ENCODE measurements at places on chromosomes 6 and 20.
A peak's percentile ranks its signal among the peaks of the same experiment; 100 is the strongest.

- DNase-seq: no peak
Measured at GRCh38 chr6:20877008-20877937, 343.0 kb downstream of the CDKAL1 start.

DNA sequence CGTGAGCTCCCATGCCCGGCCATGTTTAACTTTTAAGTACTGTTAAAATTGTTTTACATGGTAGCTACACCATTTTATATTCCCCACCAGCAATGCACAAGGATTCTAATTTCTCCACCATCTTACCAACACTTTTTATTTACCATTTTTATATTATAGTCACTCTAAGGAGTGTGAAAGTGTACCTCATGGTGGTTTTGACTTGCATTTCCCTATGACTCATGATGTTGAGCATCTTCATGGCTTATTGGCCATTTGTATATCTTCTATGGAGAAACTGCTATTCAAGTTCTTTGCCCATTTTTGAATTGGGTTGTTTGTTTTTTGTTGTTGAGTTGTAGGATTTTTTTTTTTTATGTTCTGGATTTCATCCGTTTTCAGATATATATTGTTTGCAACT, 15.6 kb upstream of the BPHL start:
- no peak for DNase-seq

- DNase-seq: no peak
Measured at GRCh38 chr6:38799529-38800184, 84.5 kb downstream of the DNAH8 start.

GRCh38 chr6:43508481-43509141, 1.5 kb downstream of the LRRC73 start:
- no peak for DNase-seq

GRCh38 chr6:15465212-15465611, 197.6 kb downstream of the DTNBP1 start:
- no peak for DNase-seq

GRCh38 chr6:30152910-30153610, 8.0 kb downstream of the TRIM10 start:
- no peak for DNase-seq

GRCh38 chr6:47581591-47581990, 104.0 kb downstream of the CD2AP start:
- DNase-seq: no peak

GRCh38 chr6:135087803-135088202, 33.2 kb upstream of the HBS1L start:
- no peak for DNase-seq

DNA sequence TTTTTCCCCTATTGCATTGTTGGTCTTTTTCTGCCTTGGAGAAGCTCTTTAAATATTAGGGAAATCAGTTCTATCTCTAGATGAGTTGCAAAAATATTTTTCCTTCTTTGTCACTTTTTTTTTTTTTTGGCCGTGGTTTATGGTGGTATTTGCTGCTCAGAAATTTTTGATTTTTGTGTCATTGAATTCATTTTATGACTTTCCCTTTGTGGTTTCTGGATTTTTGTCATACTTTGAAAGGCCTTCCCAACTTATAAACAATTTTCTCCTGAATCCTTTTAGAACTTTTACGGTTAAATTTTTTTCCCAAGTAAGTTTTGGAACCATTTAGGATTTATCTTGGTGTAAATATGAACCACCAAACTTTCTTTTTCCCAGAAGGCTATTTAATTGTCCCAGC, 145.6 kb downstream of the GJA10 start:
- DNase-seq: no peak

DNA sequence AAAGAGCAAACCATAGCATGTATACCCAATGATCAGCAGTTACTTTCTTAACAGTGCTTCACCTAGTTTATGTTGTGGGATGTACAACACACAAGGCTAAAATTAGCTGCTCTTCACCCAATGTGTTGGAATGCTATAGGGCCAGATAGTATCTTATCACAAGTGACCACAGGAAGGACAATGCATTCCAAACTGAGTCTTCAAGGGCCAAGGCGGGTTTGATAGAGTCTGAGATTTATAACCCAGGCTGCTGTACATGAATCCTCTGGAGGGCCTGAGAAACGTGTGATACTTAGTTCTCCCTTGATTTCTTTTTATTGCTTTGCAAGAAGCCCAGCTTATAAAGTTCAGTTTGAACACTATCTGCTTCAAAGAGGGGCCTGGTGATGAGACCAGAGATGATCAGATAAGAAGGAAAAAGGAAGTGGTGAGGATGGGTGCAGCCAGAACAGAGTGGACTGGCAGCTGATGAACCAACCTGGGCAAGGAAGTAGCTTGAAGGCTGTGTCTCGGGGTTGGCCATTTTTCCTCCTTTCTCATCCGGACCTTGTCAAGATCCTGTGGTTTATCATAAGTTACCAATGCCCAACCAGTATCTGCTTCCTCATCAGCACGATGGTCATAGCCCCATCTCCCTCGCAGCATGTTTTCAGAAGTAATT, 62.2 kb upstream of the BMP2 start:
- no peak for DNase-seq

DNA sequence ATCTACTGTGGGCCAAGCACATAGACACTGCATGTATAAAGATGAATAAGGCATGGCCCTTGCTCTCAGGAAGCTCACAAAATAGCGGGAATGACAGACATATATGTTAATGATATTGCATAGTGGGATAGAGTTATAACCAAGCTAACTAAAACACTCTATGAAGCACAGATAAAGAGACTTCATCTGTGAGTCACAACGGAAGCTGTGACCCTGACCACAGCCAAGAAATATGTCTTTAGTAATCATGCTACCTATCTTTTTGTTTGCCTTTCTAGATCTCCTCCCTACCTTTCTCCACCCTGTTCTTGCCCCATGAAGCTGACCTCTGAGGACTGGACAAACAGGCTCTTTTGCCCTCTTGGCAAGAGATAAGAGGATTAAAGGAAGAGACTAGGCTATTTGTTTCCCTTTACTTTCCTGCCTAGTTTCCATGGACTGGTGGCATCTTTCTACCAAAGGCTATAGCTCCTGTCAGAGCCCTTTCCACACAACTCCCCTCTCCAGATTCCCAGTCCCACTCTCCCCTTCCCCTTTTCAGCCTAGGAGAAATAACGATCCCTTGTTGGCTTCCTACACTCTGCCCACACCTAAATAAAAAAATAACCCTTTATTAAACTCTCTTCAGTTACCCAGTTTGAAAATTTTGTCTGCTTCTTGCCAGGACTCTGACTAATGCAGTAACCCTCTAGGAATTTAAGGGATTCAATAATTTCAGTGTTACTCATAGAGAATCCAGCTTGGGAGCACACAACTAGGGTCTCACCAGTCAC, 504.9 kb upstream of the MARCKS start:
- DNase-seq: no peak

GRCh38 chr6:94372229-94372628, 952.9 kb upstream of the EPHA7 start:
- DNase-seq: no peak

DNA sequence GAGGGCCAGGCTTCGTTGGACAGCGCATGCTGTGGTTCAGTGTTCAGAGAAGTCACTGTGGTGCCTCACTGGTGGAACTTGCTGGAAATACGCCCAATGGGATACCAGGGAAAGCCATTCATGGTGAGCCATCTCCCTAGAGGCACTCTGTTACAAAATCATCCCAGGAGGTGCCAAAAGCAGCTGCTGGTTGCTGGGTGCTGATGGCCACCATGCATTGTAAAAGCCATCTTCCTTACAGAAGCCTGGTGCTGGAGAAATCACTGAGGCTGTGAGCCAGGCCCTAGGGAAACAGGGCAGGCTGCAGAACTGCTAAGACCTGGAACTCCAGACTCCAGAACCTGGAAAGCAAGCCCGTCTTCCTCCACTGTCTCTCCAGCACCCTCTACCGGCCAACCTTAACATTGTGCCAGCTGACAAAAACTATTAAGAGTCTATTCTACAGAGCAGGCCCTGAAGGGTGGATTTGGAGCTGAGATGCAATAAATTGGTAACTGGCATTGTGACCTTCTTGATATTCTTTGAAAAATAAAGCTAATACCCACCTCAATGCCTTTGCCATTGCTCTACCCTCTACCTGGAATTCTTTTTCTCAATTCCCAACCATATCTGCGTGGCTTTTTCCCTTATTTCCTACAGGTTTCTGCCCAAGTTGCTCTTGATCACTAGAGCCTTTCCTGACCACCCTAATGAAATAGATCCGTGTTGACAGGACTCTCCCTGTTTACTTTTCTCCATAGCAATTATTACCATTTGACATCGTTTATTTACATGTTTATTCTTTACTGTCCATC, 18.5 kb downstream of the SNRPB start:
- DNase-seq: peak; percentile 45

DNA sequence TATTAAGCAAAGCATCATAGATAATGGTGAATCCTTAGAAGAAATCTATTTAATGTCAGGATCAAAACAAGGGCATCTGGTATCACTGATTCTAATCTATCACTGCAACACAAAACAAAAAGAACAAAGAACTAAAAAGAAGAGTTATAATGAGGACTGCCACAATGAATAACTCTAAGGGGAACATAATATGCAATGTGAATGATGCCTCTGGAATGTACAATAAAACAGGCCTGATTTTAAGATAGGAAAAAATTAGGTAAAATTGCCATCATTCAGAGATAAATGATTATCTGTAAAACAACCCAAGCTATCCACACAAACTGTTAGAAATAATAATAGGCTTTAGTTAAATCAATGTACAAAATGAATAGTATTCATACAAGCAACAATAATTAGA, 936.7 kb upstream of the CITED2 start:
- DNase-seq: no peak

DNA sequence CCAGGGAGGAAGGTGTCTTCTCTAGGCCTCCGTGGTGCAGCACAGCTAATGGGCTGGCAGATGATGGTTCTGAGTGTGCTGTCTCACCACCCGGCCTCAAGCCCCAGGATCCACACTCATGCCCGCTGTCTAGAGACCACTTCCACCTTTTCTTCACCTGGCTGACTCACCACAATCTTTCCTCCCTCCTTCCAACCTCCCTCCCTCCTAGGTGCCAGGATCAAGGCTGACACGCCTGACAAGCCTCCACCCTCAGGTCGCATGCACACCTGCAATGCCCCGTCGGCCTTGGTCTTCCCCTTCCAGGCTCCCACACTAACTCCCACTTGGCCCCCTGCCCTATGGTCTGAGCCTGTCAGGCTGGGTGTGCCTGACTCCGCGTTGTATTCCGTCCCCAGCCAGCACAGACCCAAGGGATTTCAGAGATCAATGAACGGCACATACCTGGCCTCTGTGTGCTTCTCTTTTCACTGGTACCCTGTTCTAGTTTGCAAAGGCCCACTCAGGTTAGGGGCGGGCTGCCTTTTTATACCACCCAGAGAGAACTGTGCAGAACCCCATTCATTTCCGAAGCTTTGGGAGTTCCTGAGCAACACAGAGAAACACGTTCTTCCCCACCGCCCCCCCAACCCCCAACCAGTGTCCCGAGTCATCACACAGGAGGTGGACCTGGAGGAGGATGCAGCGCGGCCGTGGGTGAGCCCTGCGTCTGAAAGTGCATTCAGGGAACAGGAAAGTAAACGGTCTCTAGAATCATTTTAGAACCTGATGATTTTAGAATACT, 39.3 kb downstream of the PMEPA1 start:
- no peak for DNase-seq

DNA sequence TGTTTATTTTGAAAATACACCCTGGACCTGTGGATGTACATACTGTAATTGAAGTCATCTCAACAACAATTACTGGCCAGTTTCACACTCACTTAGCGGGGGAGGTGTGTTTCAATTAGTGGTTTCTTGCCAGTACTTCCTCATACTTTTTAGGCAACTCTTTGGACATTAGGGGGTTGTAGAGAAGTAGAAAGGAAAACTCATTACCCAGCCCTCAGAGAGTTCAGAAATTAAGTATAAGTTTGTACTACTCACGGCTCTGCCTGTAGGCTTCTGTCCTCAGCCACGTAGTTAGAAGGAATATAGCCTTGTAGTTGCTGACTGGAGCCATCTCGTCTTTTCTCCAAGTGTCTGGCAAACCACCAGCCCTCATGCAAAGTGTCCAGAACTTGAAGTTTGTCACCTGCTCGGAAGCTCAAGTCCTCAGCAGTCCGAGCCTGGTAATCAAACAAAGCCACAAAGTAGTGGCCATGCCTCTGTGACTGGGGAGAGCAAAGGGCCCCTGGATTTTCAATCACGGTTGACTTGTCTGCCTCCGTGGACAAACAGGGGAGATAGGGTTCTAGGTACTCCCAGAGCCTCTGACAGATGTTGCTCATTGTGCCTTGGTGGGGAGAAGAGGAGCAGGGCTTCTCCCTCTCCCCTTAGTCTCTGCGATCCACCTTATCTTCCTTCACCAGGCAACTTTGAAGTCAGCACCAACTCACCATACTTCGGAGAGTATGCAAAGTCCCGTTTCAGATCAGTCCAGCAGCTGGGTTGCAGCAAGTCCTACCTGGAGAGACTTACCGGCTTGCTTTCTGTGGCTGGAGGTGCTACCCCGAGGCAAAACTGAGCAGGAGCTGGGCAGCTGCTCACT, 749 bp downstream of the FRK start:
- DNase-seq: no peak

DNA sequence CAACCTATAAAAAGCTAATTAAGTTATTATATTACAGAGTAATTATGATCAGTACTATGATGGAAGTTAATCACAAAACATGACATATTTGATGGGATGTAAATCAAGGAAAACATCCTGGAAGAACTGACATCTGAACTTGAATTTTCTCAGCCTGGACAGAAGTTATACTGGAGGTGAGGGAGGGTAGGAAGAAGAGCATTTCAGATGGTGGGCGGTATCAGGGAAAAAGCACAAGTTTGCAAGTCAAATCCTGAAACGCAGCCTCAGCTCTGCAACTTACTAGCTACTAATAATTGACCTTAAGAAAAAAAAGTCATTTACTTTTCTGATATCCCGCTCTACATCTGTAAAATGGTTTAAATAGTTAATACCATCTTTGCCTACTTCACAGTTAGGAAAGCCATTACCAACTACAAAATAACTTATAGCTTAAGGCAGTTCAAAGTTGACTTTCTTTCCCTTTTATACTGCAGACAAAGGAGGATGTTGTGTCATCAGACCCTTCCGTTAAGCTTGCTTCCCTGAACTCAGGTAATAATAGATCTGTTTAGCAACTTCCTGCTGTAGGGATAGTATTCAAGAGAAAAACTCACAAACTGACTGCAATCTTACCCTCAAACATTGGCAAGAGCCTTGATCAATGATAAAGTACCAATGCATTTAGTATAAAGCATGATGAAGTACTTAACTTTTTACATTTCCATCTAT, 21.0 kb downstream of the NOL7 start:
- no peak for DNase-seq

DNA sequence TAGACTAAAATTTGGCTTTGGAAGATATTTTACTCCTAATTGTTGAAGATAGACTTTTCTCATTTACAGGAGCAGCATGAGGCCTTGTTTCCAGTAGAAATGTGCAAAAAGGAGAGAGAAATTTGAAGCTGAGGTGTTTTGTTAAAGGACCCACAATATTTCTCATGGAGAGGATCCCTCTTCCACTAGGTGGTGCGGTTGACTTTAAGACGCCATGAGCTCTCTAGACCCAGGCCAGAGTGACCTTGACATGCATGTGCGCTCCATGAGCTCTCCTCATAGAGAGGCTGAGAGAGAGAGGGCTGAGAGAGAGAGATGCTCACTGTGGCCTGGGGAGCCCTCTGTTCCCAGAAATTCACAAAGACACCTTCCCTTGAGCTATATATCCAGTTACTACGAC, 861.2 kb upstream of the EYS start:
- no peak for DNase-seq
